ENCODE measurements at places on chromosomes 2 and 18.

GRCh38 chr2:1603521-1603920 is 140.8 kb downstream of the PXDN start:
- no peak for DNase-seq

- DNase-seq, result peak; percentile 70
These were observed 10.8 kb downstream of the ALPP start for GRCh38 chr2:232389327-232389726.

DNA sequence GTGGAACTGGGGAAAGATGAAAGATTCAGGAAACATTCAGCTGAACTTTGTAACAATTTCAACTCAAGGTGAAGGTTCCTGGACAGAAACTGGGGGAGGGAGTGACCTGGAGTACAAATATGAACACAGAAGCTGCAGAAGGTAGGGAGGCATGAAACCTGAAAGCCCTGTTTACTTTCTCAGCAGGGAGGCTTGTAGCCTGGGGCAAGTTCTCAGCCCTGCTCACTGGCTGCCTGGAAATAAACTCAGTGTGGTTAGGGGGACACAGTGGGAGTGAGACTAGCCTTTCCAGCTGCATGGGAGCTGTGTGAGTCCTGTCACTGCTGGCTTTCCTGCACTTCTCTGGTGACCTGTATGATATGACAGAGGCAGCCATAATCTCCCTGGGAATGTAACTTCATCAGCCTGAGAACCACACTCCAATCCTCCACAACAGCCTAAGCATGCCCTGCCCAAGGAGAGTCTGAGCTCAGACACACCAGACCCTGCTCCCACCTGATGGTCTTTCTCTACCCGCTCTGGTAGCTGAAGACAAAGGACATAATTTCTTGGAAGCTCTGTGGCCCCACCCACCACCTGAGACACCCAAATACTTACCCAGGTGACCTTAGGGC is 77.0 kb downstream of the ZSWIM2 start:
- DNase-seq, result peak; percentile 1

- DNase-seq, result no peak
These were observed 128.0 kb upstream of the KCNJ3 start for GRCh38 chr2:154570501-154570900.

GRCh38 chr18:23528580-23529472 is 25.5 kb downstream of the RMC1 start:
- peak; percentile 82 for DNase-seq

- no peak for DNase-seq
These were observed 136.6 kb upstream of the ALKAL2 start for GRCh38 chr2:424306-425171.

DNA sequence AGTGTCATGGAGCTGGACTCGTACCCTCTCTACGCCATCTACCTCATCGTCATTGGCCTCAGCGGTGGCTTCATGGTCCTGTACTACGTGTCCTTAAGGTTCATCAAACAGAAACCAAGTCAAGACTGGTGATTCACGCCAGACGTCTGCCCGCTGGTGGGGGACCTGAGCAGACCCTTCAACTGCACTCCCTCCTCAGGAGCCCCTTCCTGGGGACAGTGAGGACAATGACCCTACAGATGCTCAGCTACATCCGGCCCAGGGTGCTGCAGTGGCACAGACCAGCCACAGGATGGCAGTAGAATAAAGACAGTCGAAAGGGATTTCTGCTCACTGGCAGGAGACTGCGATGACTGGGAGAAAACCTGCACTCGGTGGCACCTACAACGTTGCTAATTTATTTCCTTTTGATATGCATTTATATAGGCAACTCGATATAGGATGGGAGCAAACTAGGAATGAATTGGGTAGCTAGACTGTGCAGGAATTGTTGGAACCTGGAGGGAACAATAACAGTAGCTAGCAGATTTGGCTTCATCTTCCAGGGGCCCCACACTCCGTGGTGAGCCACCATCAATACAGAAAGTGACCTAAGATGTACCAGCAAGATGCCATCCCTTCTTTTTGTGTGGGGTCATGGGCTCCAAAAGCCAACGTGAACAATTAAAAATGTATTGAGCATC is 39.2 kb downstream of the ABCG8 start:
- peak; percentile 65 for DNase-seq

Measured in EH (cell line).